NB4 (cell line): ENCODE measurements at places on chromosomes 3 and 15.

DNA sequence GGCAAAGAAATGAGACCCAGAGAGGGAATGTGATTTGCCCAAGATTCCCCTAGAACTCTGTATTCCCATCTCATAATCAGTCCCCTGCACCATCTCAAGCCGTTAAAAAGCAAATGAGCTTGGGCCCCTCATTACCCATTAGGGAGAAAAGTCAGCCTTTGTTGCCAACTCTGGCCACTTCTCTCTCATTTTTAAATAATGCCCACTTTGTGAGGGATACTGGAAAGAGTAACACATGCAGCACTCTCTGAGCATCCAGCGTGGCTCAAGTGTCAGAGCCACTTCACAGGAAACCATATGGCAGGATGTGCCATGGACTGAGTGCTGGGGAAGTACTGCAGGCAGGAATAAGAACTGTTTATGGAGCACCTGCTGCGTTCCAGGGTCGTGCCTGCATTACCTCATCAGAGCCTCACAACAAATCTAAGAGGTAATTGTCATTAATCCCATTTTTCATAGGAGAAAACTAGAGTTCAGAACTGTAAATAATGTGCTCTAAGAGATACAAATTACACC lies 49.8 kb upstream of the SLC6A1 start:
- no peak for DNase-seq

DNA sequence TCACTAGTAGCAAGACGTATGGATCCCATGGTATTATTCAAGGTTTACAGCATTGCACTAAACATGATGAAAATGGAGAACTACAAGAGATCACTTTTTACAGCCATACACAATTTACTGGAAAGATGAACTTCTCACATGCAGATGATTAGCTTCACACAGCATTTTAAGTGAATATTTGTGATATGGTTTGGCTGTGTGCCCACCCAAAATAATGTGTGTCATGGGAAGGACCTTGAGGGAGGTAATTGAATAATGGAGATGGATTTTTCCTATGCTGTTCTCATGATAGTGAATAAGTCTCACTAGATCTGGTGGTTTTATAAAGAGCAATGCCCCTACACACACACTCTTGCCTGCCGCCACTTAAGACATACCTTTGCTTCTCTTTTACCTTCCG lies 662.0 kb upstream of the CCDC54 start:
- DNase-seq = no peak

- DNase-seq = peak; percentile 74
Measured at GRCh38 chr15:78055919-78056713, 21.4 kb downstream of the TBC1D2B start.

DNA sequence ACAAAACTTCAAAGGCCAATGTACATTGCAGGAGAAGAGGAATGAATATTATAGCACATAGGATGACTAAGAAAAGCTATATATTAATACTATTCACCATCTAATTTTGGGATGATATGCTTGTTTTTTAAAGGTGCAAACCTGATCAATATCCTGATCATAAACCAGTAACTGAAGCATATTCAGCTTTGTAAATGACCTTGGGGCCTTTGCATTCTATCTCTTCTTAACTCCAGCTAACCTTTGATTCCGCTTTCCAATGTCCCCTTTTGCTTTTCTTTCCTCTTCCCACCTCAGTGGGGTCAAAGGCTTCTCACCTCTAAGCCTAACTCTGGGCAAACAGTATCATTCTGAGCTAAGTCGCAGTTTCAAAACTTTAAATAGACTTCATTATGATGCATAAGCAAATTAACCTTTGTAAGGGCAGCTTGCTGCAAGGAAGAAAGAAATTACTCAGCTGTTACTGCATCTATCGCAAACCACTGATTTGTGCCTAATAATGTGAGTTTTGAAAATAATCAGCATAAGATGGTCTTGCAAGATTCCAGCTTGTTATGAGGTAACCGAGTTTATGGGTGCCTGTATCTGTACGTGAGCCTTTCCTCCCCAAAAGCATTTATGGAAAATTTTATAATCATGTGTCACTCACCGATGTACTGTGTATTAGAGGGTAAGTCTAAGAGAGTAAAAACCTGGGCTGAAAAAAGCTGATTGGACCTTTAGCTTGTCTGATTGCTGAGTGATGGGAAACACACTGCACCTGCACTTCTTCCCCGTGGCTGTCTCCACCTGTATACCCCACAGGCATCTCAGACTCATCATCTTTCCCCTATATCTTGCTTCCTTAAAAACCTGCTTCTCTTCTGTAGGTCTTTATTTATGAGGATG lies 116.8 kb downstream of the TPRG1 start:
- DNase-seq = no peak

DNA sequence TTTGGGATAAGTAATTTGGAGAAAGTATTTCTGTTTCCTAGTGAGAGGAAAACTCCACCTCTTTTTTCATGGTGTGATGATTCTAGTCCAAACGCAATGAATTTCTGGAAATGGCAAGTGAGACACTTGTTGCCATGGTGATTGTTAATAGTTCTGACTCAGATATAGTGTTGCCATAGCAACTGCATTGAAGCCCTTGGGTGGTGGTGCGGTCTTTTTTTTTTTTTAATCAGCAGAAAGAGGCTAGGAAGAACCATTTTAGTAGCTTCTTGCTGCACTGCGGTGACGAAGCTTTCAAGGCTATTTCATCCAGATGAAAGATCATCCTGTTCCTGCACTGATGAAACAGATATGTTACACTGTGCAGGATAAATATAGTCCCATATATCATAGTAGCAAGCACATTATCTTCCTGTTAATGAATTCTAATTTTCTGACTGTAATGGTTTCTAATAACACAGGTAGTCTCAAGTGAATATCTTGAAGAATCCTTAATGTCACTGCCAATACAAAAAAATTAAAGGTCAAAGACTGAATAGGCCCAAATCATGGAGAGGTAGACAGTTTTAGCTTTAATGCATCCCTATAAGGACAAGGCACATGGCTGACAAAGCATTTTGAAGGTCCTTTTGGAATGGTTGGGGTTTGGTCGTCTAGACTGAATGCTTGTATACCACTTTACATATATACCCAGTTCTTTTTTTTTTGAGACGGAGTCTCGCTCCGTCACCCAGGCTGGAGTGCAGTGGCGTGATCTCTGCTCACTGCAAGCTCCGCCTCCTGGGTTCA lies 125.1 kb upstream of the ZBTB20 start:
- DNase-seq = no peak

GRCh38 chr3:190862209-190863118 lies at the start of gene GMNC:
TSS of gene GMNC (minus strand) at chr3:190862694. CDS start at chr3:190862615, 79 bp downstream.
- DNase-seq = no peak
